Stimulated activated memory B cell treated with anti-CD40 and anti-IgM and Interleukin-4, amounts not matched to agents 10 μg/mL and 1 μg/mL and 100 μg/mL, for 72 hours (primary cell): ENCODE measurements at places on chromosomes 13 and 19.
A peak's percentile ranks its signal among the peaks of the same experiment; 100 is the strongest.

- ATAC-seq = no peak
Observed at GRCh38 chr13:75440100-75440499, 41.9 kb downstream of the TBC1D4 start.

GRCh38 chr13:91785431-91786119, 387.2 kb downstream of the GPC5 start:
- ATAC-seq = no peak

DNA sequence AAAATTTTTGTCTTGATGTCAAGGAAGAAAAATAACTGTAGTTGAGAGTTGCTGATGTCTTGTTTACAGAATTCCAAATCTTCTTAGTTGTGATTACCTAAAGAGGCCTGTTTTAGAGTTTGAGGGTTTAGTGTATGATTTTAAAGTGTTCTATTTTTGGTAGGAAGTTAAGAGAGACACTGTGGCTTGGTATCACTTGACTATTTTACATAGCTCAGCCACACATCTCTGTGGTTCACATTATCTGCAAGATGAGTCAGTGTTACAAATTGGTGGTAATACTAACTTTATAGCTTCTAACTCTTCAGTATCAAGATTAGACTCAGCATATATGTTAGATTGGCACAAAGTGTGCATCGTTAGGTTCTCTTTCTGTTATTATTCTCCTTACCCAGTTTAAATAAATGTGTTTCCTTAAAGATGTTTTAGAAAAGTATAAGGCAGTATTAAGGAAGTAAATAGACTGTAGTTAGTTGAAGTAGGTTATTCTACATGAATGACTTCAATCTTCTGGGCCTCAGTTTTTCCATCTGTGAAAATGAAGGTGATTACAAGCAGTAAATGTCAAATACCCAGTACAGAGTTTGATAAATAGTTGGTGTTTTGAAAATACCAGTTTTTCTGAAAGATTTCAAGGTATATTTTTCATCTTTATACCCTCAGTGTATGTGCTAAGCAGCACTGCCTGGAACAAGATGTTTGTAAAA, 33.4 kb downstream of the COG6 start:
- ATAC-seq = peak; percentile 67

- ATAC-seq = peak; percentile 59
Observed at GRCh38 chr19:19342086-19343015, 21.7 kb downstream of the MAU2 start.

DNA sequence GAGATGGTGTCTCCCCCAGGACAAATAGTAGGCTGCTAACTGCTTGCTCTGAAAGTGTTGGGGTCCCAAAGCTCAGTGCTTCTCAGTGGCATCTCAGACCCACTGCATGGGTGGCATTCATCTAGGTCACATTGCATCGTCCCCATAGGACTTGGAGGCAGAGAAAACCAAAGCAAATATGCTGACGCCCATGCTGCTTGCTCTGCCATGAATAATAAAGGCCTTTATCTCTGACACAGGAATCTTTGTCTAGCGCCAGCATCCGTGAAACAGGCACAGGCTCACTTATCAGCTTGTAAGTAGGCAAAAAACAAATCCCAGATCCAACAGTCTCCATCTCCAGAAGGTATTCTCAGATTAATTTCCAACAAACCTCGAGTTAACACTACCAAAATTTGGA, 18.9 kb upstream of the IPO5 start:
- no peak for ATAC-seq

DNA sequence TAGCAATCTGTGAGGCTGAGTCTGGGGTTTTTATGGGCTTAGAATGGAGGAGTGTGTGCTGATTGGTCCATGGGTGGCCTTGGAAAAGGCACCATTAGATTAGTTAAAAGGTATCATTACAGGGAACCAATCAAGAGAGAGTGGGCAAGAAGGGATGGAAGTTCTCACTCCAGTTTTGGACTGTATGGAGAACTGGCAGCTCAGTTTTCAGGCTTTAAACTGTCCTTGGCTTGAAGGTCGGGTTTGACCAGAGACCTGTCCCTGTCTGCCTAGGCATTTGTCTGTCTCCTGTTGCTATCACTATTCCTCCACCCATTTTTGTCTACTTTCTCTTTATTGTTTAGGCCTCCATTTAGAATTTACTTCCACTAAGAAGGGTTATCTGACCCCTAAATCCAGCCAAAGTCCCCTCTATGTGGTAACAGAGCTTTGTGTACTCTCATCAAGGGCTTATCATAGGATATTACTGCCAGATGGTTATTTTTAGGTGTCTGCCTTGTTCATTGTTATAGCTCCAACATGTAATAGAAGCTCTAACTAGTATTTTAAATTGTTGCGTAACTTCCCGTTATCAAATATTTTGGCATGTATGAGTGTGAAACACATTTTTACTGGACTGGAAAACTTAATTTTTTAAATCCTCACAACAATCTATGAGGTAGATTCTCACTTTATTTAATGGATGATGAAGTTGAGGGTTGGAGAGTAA, 133.3 kb upstream of the SLC10A2 start:
- no peak for ATAC-seq

GRCh38 chr19:45218426-45218825, 26.8 kb downstream of the EXOC3L2 start:
- ATAC-seq = no peak

DNA sequence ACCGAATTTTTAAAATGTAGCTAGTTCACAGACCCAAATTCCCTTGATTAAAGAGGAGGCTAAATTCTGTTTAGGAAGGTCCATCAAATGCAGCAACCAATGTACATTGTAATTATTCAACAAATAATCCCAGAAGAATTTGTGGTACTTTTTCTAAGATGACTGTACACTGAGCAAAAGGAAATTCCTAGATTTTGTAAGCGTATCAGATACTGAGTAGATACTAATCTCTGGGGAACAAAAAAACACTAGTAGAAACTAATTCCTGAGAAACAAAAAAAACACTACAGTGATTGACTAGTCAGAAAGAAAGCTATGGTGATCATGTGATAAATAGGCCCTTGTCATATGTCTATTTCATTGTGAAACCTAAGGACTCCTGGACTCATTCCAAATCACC, 246.1 kb downstream of the PCDH17 start:
- no peak for ATAC-seq

GRCh38 chr13:74662905-74663304, 528.7 kb upstream of the KLF12 start:
- no peak for ATAC-seq

DNA sequence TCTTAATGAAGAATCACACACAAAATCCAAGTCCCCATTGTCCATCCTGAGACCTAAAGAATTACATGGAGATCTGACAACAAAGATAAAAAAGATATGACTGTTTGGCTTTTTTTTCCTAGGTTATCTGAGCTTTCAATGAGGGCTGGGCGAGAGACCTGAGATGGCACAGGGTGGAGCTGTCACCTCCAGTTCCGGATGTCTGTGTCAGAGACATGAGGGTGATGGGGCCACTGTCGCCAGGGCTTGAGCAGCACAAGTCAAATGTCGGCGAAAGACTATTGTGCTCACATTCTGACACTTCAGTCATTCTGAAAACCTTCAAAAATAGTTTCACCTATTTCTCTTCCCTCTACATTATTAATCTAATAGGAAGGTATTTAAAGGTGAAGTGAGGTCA, 65.7 kb downstream of the SLC7A1 start:
- ATAC-seq = no peak

DNA sequence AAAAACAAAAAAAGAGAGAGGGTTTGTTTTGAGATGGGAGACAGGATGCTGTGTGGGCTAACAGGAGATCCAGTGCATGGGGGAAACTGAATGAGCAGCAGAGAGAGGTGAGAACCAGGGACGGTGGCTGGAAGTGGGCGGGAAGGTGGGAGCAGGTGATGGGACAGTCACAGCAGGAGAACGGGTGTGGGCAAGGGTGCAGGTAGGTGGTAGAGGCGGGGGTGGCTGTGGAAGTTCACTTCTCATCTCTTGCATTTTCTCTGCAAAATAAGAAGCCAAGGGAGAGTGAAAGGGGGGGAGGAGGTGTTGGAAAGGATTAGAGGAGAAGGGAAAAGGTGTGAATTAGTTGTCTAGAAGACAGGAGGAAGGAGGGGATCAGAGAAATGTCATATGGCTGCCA, 21.9 kb downstream of the FBXO17 start:
- no peak for ATAC-seq

- ATAC-seq = peak; percentile 83
Observed at GRCh38 chr19:51600940-51601580, 29.1 kb downstream of the SIGLEC5 start.

- no peak for ATAC-seq
Observed at GRCh38 chr13:63377986-63378385, 1962.3 kb upstream of the PCDH20 start.

DNA sequence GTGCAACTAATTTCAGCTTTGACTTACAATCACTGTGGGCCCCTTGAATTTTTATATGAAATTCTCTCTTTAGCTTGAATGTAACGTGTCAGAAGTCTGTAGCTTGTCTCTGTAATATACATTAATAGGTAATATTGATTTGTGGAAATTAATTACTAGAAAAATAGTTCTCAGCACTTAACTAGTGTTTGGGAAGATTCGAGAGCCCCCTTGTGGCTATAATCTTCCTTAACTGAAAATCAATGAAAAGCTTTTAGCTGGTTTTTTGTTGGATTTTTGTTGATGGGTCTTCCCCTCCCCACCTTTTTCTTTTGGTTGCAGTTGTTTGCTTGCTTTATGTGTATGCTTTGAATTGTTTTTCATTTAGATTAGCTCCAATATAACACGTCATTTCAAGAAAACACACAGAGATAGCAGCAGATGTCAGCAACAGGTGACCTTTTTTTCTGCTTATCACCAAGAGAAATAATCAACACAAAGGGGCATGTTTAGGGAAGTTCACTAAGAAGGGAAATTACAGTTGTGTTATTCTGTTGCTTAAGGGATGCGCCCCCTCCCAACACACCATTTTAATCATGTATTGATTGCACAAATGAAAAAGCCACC, 176.8 kb downstream of the OXGR1 start:
- ATAC-seq = no peak

DNA sequence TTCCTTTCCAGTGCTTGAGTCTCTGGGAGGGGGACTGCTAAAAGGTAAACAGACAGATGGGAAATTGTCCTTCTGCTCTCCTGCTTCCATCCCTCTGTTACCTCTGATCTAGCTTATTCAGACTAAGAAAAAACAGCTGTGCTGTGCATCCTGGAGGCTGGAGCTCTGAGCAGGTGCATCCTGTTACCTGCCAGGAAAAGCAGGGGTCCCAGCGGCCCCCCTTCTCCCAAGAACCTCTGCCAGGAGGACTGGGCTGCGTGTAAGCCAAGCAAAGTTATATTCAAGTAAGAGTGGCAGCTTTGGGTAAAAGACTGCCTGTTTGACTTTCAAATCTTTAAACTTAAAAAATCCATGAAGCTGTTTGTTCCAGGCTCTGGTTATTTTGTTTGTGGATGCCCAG, 75.1 kb downstream of the C13orf42 start:
- no peak for ATAC-seq

- no peak for ATAC-seq
Observed at GRCh38 chr13:96003304-96003703, 49.9 kb downstream of the UGGT2 start.

DNA sequence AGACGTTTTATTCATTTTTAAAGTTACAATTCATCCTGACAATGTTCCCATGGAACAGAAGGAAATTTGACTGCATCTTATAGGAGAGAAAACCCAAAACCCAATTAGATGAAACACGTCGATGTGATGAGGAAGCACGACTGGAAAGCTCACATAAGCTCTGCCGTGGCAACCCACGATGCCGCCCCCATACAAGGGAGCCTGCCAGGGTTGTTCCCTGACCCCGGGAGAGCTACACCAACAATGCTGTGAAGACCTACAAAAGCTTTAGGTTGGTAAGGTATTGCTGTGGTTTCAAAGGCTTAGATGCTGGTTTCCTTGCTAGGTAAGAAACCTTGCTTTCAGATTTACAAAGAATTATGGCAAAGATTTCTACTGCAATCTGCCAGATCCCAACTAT, 393.1 kb downstream of the KLF12 start:
- ATAC-seq = no peak

GRCh38 chr13:99208185-99208584, 7.5 kb downstream of the UBAC2 start:
- ATAC-seq = no peak

DNA sequence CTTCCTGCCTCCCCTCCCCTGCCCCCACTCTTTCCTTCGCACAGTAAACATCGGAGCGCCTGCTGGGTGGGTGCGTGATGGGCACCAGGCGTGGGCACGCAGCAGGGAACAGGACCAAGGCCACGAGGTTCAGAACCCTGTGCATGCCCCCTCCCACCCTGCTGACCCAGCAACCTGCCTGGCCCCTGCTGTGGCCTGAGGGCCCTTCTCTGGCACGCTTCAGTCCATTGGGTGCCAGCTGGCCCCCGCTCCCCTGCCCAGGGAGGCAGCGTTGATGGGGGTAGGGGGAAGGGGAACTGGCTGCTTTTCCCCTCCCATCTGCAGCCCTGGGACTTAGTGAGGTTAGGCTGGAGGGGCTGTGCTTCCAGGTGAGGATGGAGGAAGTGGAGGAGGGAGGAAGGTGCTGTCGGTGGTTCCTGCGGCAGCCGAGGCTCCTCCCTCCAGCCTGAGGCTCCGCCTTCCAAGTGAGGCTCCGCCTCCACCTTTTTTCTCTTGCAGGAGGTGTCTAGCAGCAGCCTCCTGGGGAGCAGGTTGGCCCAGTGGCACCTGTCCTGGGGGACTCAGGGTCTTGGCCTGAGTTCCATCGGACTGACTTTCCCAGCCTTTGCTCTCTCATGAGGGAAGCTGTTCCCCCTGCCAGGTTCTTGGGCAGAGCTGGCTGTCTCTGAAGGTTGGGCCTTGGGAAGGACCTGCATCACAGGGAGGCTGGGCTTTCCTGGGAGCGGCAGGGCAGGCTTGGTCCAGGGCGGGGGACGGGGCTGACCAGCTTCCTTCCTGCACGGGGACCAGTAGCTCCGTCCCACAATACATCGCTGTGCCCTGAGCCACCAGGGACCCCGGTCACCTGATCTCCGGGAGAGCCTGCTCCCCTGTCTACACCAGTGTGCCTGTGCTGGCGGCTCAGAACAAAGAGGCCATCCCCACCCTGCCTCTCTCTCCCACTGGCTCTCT, 7.3 kb downstream of the PIAS4 start:
- ATAC-seq = no peak

DNA sequence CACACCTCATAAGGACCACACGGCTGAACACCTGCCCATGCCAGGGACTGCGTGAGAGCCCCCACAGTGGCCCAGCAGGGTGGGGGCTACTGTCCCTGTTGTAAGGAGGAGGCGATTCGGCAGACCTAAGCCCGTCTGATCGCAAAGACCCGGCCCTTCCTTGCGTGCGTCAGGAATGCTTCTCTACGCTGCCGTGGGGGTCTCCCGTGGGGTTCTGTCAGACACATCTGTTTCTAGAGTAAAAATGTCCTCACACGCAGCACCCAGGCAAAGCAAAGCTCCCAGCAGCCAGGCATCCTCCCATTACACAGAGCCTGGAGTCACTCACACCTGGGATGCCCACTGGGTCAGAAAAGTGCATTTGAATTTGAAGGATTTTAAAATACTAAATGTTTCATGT, 147.7 kb upstream of the SOX1 start:
- ATAC-seq = no peak

- ATAC-seq = no peak
Observed at GRCh38 chr13:35784286-35784951, 307.9 kb upstream of the MAB21L1 start.

GRCh38 chr19:789701-790060, 7.6 kb upstream of the PTBP1 start:
- ATAC-seq = no peak

GRCh38 chr19:31943191-31943661, 402.2 kb upstream of the ZNF507 start:
- ATAC-seq = no peak
